ENCODE measurements at places on chromosomes 7 and 10. TPM values are rescaled to one million over a fixed set of nuclear protein-coding genes. Genes with fewer than 3 reads are reported as not detected.

The WASHC2A gene
- 17.4 TPM for total RNA-seq

The PAXIP1 gene
- 10.3 TPM for total RNA-seq

The COL28A1 gene
- total RNA-seq, result 0.38 TPM

The CDK6 gene
- total RNA-seq, result 83.9 TPM

The CPN1 gene
- not detected for total RNA-seq

The KLLN gene
- 0.13 TPM for total RNA-seq

The CYP2C18 gene
- not detected for total RNA-seq

The MMD2 gene
- not detected for total RNA-seq

The FBXO24 gene
- total RNA-seq, result 0.89 TPM

The TMEM273 gene
- total RNA-seq, result not detected
